Mammary epithelial cell (primary cell): ENCODE measurements at places on chromosomes 4 and X.
A peak's percentile ranks its signal among the peaks of the same experiment; 100 is the strongest.

GRCh38 chrX:115367455-115367854 is 77.9 kb downstream of the LUZP4 start:
- DNase-seq = peak; percentile 72

DNA sequence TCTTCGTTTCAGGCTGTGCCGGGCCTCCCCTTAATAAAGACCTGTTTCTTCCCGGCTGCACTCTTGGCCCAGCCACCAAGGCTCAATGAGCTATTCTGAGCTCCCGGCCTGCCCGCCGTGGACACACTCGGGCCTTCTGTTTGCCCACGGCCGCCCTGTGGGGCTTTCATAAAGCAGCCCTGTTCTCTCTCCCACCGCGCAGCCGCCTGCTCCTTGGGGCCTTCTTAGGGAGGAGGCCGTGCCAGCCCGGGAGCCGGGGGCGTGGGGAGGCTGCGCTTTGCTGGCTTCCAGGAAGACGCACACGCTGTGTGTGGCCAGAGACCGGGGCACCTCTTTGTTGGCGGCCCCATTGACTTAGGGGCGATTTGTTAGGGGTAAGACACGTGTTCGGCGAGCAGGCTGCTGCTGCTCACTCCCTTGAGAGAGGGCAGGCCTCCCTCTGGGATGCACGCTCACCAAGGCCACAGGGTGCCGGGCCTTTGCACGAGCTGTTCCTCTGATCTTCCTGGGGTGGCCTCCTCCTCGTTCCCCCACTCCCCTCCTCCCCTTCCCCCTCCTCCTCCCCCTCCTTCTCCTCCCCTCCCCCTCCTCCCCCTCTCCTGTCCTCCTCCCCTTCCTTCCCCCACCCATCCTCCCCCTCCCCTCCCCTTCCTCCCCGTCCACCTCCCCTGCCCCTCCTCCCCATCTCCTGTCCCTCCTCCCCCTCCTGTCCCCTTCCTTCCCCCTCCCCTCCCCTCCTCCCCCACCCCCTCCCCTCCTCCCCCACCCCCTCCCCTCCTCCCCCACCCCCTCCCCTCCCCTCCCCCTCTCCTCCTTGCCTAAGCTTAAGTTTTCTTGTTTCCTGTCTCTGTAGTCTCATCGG is 11.3 kb downstream of the BLOC1S4 start:
- DNase-seq = no peak

GRCh38 chrX:118062817-118063615 is 53.6 kb downstream of the KLHL13 start:
- no peak for DNase-seq

DNA sequence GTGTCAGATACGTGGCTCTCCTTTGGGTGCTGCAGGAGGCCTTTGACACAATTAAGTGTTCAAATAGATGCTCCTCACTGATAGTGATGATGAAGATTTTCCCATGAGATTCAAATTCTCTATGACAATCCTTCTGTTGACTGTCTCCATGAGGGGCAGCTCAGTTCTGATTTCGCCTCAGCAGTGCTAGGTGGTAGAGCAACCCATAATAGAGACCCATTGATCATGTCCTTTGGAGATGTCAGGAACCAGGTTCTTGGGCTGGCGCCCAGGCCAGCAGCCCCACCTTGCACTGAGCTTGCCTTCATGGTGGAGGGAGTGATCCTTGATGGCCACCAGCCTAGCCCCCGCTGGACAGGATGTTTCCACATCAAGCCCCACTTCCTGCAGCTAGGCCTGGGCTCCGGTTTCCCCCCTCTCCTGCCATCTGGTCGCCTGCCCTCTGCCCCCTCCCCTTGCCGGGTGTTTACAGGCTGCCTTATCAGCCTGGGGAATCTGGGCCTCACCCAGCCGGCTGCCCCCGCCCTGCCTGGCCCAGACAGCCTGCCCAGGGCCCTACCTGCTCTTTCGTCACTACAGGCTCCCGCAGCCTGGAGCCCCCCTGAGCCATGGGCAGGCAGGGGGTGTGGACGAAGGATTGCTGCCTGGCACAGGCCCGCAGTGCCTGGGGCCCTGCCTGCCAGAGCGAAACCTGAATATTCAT is 12.6 kb downstream of the ELF4 start:
- no peak for DNase-seq

GRCh38 chr4:122661176-122662160 is 40.6 kb upstream of the IL21 start:
- DNase-seq = no peak

- DNase-seq = no peak
Observed at GRCh38 chr4:7768736-7769135, 170.9 kb downstream of the AFAP1 start.

GRCh38 chrX:111360839-111361238 is 51.2 kb downstream of the DCX start:
- DNase-seq = no peak

- no peak for DNase-seq
Observed at GRCh38 chrX:9352694-9353411, 112.0 kb upstream of the TBL1X start.

DNA sequence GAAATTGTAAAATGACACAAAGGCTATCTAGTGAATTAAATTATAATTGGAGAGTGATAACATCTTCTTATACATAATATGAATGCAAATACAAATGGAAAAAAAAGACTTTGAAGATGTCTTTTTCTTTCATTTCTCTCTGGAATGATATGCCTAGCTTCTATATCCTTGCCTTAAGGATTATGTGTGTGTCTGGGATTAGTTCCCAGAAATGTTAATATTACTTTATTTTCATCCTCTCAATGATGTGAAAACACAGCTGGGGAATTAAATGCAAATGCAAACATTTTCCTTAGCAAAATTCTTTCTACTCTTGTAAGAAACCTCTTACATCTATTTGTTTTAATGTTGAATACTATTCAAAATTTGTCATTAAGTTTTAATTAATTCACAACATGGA is 441.9 kb downstream of the FSTL5 start:
- no peak for DNase-seq

DNA sequence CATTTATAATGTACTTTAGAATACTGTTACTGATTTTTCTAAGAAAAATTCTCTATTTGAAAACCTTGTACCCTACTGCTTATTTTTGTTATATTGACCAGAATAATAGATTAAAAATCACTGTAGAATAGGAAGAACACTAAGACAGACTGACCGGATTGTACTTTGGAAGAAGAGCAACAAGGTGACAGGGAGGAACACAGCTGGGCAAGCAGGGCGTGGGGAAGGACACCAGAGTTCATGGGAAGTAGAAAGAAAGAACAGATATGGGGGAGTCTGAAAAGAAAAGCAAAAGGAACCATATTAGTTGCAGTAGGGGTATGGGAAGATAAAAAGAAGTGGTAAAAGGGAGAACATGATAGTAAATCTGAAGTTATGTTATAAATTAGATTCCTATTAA is 38.6 kb downstream of the TXK start:
- no peak for DNase-seq

DNA sequence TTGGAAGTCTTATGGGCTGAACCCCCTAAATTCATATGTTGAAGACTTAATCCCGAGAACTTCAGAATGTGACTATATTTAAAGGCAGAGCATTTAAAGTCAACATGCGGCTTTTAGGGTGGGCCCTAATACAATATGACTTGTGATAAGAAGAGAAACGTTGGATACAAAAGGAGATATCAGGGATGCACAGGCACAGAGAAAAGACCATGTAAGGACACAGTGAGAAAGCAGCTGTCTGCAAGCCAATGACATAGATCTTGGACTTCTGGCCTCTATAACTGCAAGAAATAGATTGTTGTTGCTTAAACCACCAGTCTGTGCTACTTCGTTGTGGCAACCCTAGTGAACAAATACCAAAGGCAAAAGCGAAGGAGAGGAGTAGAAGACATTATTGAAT is 42.2 kb downstream of the GABRG1 start:
- no peak for DNase-seq

DNA sequence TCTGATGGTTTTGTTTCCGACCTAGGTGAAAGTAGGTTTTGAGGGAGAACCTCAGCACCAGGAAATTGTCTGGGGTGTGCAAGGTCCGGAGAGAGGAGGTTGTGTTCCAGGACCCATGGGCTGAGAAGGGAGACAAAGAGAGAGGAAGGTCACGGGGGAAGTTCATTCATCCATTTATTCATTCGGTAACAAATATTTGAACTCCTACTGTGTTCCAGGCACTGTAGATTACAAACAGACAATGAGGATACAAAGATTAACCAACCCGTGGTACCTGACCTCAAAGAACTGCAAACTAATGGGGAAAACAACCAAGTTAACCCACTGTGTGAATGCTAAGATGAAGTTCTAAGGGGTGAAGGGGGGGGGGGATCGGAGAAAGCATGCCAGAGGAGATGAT is 1.8 kb upstream of the GPC3 start:
- no peak for DNase-seq

- peak; percentile 72 for DNase-seq
Observed at GRCh38 chr4:106869551-106869950, 166.6 kb downstream of the DKK2 start.

GRCh38 chrX:39043838-39044550 is 242.7 kb downstream of the MID1IP1 start:
- DNase-seq = no peak

GRCh38 chr4:151957153-151957552 is 196.3 kb upstream of the GATB start:
- no peak for DNase-seq

GRCh38 chr4:64305565-64306254 is 103.5 kb downstream of the TECRL start:
- DNase-seq = no peak

DNA sequence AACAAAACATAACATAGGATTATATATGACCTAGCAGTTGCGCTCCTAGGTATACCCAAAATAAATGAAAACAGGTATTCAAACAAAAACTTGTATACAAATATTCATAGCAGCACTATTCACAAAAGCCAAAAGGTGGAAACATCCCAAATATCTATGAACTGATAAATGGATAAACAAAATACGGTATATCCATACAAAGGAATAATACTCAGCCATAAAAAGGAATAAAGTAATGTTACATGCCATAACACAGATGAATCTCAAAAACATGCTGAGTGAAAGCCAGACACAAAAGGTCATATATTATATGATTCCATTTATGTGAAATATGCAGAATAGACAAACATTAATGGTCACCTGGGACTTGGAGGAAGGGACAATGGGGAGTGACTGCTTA is 5.2 kb downstream of the WNK3 start:
- DNase-seq = no peak

GRCh38 chr4:688854-689681 is at the start of gene SLC49A3:
SLC49A3 (minus strand) TSS chr4:689151; CDS start chr4:689127, 24 bp downstream.
- DNase-seq = no peak

GRCh38 chrX:18691431-18691830 is 16.0 kb upstream of the PPEF1 start:
- DNase-seq = no peak

DNA sequence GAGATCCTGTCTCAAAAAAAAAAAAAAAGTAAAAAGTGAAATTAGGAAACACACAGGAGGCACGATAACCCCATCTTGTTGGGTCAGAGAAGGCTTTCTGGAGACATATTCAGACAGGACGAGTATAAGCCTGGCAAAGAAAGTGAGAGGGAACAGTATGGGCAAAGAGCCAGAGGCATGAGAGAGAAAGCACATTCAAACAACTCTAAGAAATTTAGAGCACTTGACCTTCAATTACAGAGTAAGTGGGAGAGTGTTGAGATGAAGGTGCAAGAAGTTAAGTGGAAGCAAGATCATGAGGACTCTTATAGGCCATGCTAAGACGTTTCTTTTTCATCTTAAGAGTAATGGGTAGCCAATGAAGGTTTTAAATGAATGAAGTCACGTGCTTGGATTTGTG is 70.4 kb downstream of the ELOVL6 start:
- no peak for DNase-seq

DNA sequence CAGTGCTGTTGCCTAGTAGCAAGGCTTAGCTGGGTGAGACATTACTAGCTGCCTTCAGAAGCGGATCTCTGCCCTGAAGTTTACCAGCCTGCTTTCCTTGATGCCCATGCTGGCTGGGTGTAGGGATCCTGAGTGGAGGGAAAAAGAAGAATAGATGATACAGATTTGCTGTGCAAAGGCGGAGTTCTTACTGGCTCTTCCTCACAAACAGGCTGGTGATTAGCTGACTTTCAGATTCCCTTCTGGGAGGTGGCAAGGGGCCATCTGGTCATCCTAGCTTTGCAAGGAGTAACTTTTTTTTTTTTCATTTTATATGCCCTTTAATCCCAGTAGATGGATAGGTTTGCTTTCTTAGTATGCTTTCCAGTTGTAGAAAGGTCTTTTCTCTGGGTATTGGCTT is 44.8 kb downstream of the SMARCA5 start:
- DNase-seq = no peak

DNA sequence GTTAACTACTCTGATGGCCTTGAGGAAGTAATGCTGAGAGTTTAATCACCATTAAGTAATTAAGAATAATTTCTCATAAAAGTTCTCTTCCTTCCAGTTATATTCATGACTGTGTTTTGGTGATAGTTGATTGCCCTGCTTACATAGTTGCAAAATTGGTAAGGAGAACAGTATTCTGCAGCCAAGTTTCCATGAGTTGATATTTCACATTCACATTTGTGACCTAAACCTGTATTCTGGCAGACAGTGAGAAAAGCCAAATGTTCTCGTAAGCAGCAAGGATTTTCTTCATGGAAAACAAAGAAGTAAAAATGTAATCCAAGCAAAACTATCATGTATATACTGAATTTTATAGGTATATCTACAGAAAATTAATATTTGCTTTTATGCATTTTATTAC is 187.8 kb upstream of the NUDT6 start:
- no peak for DNase-seq

DNA sequence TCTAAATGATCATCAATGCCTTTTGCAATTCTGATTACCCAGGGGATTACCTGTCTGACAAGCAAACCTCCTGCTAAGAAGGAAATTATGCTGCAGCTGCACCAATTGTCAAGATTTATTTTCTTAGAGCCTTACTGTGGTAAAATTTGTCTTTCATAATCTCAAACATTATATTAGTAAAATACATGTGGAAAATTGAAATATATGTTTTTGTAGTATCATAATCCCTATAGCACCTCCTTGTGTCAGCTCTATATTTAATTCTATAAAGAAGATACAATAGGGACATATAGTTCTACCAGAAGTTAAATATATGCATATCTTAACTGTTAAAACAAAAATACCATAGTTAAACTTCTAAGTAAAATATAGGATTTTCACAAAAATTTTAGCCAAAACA is 655.6 kb upstream of the PCDH10 start:
- no peak for DNase-seq

GRCh38 chrX:22141047-22141730 is 109.1 kb downstream of the PHEX start:
- DNase-seq = peak; percentile 32

GRCh38 chr4:21811565-21811964 is 137.0 kb downstream of the KCNIP4 start:
- DNase-seq = no peak

DNA sequence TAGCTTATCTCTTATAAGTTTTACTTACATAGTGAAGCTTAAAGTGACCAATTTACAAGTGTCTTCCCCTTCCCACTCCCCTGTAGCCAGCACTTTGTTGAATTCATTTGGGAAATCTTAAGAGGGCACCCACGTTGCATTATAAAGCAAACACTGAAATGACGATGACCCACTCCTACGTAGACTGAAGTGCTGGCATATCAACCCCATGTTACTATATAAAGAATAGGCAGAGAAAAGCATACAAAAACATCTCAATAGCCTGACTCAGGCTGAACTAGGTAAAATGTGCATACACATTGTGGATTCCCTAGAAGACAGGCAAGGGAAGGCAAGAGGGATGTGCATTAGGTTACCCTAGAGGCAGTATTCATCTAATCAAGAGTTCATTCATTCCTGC is 313.4 kb downstream of the TENM3 start:
- DNase-seq = no peak
